DMS79 treated with DMSO at 0.1 percent for 48 hours (cell line): ENCODE measurements at places on chromosomes 5 and 9.

- peak; percentile 33 for DNase-seq
Measured at GRCh38 chr5:17203329-17204132, 13.9 kb upstream of the BASP1 start.

GRCh38 chr5:108264533-108264932 lies 117.4 kb downstream of the FBXL17 start:
- peak; percentile 5 for DNase-seq

DNA sequence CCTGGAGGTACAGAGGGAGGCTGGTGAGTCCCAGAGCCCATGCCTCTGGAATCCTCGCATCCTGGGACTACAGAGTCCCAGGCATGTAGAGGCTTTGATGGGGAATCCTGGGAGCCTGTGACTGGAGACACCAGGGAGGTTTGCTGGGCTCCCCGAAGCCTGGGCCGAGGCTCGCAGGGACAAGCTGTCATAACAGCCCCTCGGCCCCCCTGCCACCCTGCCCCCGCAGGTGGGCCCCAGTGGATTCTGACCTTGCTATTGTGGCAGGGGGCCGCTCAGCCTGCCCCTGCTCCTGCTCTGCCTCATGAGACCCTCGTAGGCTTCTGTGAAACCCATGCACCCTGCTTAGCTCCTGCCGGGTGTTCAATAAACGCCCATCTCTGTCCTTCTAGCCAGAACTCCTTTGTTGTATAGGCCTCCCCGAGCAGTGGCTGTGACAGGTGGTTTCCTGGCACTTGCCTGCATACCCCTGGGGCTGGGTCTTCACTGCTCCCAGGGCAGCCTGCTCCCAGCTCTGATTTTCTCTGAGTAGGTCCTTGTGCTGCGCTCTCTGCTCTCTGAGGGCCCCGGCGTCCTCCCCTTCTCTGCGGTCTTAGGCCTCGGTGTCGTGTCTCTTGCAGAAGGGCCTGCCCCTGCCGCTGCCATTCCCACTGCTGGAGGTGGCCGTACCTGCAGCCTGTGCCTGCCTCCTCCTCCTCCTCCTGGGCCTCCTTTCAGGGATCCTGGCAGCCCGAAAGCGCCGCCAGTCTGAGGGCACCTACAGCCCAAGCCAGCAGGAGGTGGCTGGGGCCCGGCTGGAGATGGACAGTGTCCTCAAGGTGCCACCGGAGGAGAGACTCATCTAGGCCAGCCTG lies 20.4 kb downstream of the CRB2 start:
- DNase-seq: no peak

- no peak for DNase-seq
Measured at GRCh38 chr5:84642795-84643194, 258.1 kb upstream of the EDIL3 start.

DNA sequence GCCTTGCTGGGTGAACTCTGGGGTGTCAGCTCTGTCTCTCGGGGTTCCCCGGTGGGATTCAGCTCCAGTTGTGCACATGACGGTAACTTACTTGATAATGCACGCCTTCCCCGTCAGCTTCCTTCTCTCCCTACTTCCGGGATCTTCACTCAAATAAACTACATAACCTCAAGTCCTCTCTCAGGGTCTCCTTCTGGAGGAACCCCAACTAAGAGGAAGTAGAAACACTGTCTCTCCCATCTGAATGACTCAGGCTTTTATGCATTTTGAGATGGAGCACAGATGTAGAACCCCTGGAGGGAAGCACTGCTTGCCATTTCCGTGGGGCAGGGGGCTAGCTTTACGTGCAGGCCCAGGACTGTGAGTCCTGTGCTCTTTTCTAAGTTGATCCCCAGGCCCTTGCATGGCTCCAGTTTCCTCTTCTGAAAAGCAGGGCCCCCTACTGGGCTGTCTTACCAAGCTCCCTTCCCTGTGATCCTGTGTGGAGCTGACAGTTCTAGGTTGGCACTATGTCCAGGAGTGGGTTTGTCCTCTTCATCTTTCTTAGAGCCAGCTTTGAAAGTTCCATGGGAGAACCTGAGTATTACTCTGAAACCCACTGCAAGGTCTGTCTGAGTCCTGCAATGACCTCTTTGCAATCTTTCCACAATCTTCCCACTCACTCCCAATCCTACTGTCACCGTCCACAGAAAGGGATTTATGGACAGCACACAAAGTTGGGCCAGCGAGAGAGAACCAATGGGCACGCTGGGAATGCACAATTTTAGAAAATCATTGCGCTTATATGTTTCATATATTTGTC lies 17.7 kb downstream of the S1PR3 start:
- DNase-seq: no peak

GRCh38 chr9:134915046-134915985 lies 2.4 kb downstream of the FCN1 start:
- DNase-seq: no peak

DNA sequence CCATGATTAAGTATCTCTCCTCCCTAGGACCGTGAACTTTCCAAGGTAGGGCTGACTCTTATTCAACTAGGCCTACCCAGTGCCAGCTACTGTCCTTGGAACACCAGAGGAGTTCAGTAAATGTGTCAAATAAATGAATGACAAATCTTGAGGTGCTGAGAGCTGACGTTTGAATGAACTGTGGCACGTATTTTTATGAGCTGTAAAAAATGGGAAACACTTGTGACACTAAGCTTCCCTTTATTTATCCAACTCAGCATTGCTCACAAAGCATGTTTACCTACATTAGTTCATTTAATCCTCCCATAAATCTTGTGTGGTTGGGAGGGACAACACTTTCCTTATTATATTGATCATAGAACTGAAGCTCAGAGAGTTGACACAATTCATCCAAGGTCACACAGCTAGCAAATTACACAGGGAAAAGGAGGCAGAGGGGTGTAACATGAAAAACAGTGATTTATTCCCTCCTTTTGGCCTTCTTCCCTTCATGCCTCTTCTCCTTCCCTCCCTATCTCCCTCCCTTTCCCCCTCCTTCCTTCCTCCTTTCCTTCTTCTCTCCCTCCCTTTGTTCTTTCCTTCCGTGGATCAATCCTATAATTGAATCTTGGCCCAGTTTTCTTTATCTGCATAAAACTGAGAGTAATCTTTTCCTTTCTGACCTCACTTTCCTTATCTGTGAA lies 412.6 kb downstream of the DMRT2 start:
- DNase-seq: no peak

DNA sequence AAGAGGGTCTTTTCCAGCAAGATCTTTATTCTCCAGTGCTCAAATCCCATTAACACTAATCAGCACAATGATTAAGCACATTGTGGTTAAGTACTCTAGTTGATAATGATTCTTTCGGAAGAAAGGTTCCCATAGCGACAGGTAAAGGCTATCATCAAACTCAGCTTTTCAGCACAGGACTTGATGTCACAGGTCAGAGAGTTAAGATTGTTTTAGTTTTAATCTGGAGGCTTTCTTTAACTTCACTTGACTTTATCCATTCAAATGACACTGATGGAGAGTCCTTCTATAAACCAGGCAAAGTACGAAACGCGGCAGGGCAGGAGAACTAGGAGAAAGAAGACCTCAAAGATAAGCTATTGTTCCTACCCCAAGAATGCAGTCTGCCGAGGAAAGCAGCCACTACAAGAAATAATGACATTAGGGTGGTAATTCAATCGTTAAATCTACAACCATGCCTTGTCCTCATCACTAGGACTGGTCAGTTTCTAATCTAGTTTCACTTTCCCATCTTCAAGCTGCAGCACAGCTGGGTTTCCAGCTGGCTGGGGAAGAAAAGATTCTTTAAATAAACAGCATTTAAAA lies 4.6 kb downstream of the NRG2 start:
- peak; percentile 37 for DNase-seq

DNA sequence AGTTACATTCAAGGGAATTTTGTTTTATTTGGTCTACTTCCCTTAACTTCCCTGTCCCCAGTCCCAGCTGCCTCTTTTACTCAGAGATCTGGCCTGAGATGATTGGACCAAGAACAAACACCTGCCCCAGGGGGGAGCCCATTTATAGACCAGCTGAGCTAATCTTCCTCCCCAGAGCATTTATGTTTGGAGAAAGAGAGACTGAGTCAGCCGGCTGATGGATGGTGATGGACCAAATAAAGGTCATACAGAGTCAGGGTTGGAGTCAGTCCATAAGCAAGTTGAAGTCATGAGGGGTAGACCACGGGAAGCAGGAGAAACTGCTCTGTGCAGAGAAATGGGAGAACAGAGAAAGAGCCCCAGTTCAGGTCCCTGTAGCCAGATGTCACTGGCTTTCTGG lies 77.7 kb downstream of the TMEM174 start:
- no peak for DNase-seq

DNA sequence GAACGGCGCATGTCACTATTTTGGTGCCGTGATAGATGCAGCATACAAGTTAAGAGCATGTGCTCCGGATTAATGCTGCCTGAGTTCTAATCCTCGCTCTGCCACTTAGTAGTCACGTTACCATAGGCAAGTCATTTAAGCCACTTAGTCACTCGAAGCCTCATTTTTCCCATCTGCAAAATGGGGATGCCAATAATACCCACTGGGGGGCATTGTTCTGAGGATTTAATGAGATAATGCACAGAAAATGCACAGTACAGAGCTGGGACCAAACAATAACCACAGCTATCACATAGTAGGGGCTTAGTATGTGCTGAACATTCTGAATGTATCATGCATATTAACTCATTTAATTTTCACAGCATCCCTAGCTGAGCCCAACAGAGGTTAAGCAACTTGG lies 9.1 kb downstream of the NIPAL4 start:
- DNase-seq: no peak

DNA sequence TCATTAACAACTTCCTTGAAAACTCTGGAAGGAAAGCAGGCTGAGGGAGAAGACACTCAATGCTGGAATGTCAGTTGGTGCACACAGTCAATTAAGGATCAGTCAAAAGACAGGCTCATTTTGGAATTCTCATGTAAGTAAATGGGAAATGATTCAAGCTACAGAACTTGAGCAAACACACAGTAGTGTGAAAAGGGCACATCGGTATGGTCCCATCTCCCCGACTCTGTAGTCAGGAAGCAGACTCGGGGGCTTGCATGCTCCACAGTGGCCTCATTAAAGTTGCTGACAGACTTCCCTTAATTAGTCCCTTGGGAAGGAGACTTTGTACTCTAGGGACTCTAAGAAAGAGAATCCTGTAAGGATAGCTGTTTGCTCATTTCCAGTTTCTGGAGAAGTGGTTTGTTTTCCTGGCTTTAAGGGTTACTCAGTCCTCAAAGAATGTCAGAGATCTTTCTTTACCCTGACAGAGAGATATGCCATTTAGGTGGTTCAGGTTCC lies 339.2 kb downstream of the ADAMTS6 start:
- no peak for DNase-seq

GRCh38 chr5:110027527-110028322 lies 338.0 kb downstream of the MAN2A1 start:
- no peak for DNase-seq

DNA sequence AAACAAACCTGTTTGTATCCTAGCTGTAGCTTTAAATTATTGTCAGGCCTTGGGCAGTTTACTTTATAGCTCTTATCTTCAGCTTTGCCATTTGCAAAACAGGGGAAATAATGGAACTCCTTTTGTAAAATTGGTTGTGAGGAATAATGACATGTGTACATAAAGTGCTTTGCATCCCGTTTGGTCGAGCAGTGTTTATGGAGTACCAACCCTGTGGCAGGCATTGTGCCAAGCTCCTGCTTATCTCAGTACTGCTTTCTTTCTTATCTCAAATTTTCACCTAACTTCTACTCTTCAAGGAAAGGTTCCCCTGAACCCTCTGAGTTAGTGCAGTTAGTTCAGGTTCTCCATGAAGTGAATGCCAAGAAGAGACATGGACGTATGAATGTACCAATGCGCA lies 9.4 kb upstream of the TENT2 start:
- no peak for DNase-seq

DNA sequence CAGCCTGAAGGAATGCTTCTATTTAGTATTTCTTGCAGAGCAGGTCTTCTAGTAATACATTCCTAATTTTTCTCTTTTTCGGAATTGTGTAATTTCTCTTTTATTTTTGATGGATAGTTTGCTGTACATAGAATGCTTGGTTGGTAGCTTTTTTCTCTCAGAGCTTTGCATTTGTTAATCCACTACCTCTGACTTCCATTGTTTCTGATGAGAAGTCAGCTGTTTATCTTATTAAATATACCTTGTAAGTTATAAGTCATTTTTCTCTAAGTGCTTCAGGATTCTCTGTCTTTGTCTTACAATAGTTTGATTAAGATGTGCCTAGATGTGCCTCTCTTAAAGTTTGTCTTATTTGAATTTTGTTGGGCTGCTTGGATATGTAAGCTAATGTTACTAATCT lies 101.9 kb downstream of the HTR1A start:
- DNase-seq: no peak

- no peak for DNase-seq
Measured at GRCh38 chr9:12776513-12777055, 1.8 kb downstream of the LURAP1L start.

DNA sequence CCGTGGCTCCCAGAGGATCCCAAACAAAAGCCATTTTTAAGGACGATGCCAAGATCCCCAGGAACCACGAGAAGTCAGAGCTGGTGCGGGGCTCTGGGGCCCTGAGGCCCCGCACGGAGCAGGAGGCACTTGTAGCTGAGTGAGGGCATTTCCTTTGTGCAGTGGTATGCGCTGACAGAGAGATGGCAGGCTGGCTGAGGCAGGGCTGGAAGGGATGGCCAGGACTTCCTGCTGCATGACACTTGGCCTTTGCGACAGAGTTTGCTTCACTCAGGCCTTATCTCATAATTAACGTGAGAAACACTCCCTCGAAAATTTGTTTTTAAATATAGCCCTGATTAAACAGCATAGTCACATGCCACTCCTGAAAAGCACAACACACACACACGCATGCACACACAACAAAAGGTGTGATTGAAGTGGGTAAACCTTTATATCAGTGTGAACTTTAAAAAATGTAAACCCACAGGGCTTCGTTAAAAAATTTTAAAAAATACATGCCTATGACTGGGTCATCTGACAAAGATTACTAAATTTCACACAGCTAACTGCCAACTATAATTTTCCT lies 536.6 kb downstream of the PDE4D start:
- no peak for DNase-seq
